ENCODE measurements at places on chromosomes 12 and 14.

DNA sequence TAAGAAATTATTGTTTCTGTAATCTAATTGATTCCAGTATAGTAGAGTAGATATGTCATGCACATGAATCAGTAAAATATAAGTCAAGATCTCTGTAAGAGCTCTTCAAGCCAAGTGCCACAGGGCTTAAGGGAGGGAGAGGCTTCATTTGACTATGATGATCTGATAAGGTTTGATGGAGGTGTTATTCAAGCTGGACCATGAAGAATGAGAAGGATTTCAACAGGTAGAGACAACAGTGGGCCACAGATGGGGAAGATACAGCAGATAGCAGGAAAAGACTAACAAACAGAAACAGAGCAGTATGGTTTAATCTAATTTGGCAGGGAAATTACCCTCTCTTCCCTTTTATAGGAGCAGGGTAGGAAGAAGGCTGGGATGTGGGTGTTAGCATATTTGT is 40.6 kb upstream of the FKBP4 start:
- DNase-seq, result no peak

- DNase-seq, result no peak
Observed at GRCh38 chr12:86735072-86735471, 478.9 kb upstream of the MGAT4C start.

GRCh38 chr12:94205822-94206221 is 57.4 kb downstream of the PLXNC1 start:
- DNase-seq, result no peak

GRCh38 chr12:31821484-31821883 is 92.7 kb upstream of the AMN1 start:
- no peak for DNase-seq

DNA sequence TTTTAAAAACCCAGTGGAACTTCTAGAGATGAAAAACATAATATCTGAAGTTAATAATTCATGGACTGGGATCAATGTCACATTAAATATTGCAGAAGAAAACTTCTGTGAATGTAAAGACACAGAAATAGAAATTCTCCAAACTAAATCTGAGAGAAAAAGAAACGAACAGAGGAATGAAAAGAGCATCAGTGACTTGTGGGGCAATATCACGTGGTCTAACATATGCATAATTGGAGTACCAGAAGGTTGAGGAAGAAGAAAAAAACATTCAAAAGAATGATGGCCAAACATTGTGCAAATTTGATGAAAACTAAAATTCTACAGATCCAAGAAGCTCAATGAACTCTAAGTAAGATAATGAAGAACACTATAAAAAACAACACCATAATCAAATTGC is 130.8 kb downstream of the EFCAB11 start:
- no peak for DNase-seq

DNA sequence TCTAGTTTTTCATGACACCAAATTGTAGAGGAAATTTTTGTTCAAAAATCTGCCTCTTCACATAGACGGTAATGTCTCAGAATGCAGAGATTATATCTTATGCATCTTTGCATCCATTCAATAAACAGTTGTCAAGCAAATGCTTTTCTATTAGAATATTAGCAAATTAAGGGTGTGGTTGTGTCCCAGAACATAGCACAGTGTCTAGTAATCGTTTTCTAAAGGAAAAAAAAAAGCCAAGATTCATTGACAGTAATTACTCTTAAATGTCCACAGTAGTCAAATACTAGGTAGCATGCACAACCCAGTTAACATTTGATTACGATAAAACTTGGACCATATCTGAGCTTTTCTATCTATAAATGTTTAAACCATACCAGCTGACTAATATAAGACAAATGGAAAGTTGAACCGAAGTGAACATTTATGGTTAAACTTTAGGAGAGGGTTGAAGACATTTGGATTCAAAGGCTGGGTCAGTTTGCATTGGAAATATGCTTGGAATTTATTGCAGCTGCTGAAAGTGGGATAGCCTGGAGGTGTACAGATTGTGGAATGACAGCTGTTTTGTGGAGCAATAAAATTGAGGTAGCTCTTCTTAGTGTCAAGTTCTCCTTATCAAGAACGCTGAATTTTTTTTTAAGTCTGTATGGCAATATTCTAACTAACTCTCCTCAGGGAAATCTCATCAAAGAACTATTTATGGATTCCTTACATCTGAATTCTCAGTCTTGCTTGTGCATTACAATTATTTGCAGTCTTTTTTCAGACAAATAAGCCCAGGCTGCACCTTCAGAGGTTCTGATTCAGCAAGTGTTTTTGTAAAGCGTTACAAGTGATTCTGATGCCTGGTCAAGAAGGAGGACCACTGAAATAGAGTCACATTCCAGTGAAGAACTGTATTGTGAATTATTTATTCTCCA is 66.7 kb upstream of the ATP2B1 start:
- DNase-seq, result no peak

DNA sequence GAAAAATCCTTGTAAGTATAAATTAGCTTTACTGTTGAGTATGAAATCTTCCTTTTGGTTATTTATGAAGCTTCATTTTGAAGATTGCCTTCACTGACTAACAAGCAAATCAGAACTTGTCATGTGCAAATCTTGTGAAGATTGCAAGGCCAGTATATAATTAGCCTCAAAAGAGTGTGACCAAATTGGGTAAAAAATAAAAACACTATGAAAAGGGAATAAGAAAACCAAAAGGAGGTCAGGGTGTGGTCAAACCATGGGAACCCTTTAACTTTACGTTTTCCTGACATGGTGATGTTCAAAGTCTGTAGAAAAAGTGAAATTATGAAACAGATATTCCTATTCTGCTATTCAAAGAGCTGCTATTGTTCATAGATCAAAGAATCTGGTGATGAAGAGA is 230.3 kb downstream of the BCAT1 start:
- no peak for DNase-seq

DNA sequence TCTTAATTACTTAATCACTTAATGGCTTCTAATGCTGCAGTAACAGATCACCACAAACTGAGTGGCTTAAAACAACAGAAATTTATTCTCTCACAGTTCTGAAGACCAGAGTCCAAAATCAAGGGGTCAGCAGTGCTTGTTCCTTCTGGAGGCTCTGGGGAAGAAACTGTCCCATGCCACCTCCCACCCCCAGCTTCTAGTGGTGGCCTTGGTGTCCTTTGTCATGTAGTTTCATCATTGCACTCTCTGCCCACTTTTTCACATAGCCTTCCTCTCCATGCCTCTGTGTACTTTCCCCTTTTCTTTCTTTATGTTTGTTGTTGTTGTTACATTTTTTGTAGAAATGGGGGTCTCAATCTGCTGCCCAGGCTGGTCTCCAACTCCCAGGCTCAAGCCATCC is 16.1 kb upstream of the UBC start:
- no peak for DNase-seq

- no peak for DNase-seq
Observed at GRCh38 chr12:39792938-39793337, 173.3 kb upstream of the ABCD2 start.

- no peak for DNase-seq
Observed at GRCh38 chr14:88818018-88818417, 6.4 kb upstream of the TTC8 start.

GRCh38 chr14:64757601-64758000 is 53.4 kb downstream of the PLEKHG3 start:
- DNase-seq, result no peak

GRCh38 chr12:15751741-15752140 is 37.4 kb downstream of the EPS8 start:
- DNase-seq, result no peak

GRCh38 chr14:37122288-37122687 is 50.1 kb downstream of the SLC25A21 start:
- DNase-seq, result no peak

GRCh38 chr12:108424026-108424425 is 84.9 kb upstream of the CMKLR1 start:
- DNase-seq, result no peak

- DNase-seq, result no peak
Observed at GRCh38 chr12:121861636-121862254, 3.1 kb upstream of the HPD start.

DNA sequence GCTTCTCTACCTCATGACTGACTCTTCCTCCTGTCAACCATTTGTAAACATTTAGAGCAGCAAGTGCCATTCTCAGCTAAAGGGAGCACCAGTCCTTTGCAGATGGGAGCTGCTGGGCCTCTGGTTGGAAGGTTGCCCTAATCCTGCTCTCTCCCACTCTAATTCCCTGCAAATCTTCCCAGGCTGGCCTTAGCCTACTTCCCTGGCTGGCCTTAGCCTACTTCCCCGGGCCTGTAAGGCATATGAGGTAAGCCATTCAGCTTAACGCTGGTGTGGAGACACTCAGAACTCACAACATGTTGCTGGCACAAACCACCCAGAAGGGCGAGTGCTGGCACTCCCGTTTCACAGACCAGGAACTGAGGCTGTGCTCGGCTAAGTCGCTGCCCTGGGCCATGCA is 69.0 kb downstream of the CPSF2 start:
- DNase-seq, result no peak

- DNase-seq, result no peak
Observed at GRCh38 chr14:101814934-101815333, 53.4 kb downstream of the PPP2R5C start.

DNA sequence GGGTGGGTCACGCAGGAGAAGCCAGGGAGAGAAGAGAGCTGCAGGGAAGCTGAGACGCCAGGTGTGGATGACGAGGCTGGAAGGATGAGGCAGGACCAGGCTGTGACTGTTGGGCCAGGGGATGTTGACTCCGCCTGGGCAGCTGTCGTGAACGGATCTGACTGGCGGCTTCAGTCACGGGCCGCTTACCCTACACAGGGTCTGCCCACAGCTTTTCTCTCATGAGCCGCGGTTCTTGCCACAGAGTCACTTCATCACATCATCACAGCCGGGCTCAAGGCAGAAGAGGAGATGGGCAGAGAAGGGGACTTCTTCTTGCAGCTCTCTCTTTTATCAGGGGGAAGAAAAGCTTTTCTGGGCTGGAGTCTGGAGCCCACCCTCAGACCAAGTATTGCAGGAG is 7.7 kb downstream of the CLBA1 start:
- no peak for DNase-seq

DNA sequence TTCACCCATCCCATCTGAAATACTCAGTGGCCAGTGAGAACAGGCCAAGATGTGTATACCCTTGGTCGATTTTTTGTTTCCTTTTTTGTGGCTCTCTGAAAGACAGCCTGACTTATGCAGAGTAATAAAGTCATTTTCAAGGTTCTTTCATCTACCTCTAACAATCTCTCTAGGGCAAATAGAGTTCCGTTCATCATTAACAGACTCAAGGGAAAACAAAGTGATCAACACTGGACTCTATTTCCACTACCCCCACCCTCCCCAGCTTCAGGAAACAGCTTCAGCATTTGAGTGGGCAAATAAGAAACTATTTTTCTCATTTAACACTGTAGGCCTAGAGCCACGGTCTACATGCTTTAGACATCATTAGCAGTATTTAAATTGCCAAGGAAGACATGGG is 15.9 kb downstream of the PRKAB1 start:
- no peak for DNase-seq

DNA sequence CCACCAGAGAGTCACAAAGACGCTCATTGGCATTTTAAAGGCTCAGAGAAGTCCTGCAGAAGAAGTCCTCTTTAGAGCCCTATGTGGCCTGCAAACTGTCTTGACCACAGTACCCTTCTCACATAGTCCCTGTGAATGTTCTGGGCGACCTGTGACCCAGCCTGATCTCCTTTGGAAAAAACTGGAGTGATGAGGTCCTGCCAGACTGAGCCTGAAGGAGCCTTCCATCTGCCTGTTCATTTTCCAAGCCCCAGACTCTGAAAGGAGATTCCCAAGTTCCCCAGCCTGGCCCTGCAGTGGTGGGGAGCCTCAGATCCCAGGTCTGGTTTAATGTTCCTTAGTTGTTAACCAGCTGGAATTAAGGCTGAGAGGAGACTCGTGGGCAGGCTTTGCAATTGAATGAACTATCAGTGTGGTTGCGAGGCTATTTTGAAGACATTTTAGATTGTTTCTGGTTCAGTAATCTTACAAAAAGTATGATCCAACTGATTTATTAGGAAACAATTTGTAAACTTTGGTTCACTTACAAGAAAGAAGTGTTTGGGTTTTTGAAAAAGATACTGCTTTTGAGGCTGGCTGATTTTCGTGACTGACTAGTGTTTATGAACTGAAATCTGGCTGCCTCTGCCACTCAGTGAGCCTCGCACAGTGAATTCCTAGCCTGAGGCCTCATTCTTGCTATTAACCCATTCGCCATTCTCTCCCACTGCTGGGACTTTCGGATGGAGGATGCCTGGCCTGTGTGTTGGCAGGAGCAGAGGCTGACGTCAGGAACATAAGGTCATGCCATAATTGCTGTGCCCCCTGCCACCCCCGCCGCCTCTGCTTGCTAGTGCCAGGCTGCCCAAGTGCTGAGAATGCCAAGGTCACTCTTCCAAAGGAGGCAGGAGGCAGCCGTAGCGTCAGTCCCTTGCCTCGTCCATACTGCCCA is 249.0 kb downstream of the CACNA1C start:
- DNase-seq, result no peak

All from stimulated activated CD8-positive, alpha-beta memory T cell treated with anti-CD3 and anti-CD28 coated beads, Interleukin-7, amount 100 ng/mL, for 1 hour (primary cell).